ENCODE measurements at places on chromosomes 2 and 18.

GRCh38 chr2:147910990-147911473 is 66.2 kb downstream of the ACVR2A start:
- peak; percentile 89 for DNase-seq

DNA sequence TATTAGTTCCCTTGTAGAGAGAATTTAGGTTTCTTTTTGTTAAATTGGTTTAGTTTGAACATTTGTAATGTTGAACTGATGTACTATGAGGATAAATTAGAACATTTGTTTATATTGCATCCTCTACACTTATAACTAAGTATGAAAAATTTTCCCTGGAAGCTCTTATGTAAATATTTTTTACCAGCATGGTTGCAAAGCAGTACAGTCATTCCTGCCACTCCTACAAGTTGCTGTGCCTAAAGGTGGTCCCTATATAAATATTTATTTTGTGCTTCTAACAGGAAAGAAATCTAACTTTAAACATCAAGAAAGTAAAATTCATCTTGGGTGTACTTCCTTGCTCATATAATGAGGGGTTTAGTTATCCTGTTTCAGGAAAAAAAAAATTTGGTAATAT is 14.2 kb downstream of the TWSG1 start:
- DNase-seq, result no peak

DNA sequence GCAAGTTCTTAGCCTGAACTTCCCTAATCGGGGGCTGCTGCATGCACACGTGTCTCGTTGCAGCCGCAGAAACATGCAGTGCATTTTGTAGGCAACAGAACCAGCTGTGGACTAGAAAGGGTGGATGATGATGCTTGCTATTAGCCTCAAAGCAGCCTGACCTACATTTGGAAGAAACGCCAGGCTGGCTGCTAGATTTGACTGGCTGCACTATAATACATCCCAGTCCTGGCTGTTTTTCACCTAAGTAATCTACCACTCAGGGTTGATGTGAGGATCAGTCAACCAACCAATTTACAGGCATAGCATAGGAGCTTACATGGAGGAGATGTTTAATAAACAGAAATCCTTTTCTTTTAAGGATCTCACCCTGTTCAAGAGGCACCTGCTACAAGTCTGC is 56.4 kb upstream of the SPP2 start:
- no peak for DNase-seq

DNA sequence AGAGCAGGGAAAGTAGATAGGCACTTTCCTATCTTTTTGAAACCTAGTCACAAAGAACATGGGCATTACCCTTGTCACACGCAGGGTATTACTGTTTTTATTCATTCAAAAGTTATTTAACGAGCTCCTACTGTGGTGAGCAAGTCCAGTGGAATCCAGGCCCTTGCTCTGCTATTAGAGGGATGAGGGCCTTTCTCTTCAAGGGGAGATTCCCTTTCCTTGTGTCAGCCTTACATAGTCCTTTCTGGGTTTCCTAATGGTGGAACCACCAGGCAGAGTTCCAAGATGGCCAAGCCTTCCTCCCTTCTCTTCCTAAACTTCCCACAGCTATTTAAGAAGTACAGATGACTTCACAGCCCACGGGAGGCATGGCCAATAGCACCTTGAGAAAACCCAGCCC is 64.6 kb downstream of the SPTBN1 start:
- DNase-seq, result peak; percentile 86

Measured in fibroblast of pulmonary artery (primary cell).